Osteoblast (primary cell): ENCODE measurements at places on chromosomes 12 and 14. TPM values are rescaled to one million over a fixed set of nuclear protein-coding genes. Genes with fewer than 3 reads are reported as not detected.

RDH16 gene
- under 0.01 TPM in 2 replicates for total RNA-seq

GLT1D1 gene
- total RNA-seq: not detected in 2 replicates

AMDHD1 gene
- 0.29 and 0.36 TPM in 2 replicates for total RNA-seq

CCDC177 gene
- total RNA-seq: not detected in 2 replicates

FBXO21 gene
- total RNA-seq: 72.8 and 81.1 TPM in 2 replicates

GRCh38 chr12:64682572-64683277, 72.4 kb downstream of the RASSF3 start:
- no peak for DNase-seq

- DNase-seq: peak; percentile 88
These were observed 593 bp downstream of the UNC119B start for GRCh38 chr12:120710805-120711296.

DNA sequence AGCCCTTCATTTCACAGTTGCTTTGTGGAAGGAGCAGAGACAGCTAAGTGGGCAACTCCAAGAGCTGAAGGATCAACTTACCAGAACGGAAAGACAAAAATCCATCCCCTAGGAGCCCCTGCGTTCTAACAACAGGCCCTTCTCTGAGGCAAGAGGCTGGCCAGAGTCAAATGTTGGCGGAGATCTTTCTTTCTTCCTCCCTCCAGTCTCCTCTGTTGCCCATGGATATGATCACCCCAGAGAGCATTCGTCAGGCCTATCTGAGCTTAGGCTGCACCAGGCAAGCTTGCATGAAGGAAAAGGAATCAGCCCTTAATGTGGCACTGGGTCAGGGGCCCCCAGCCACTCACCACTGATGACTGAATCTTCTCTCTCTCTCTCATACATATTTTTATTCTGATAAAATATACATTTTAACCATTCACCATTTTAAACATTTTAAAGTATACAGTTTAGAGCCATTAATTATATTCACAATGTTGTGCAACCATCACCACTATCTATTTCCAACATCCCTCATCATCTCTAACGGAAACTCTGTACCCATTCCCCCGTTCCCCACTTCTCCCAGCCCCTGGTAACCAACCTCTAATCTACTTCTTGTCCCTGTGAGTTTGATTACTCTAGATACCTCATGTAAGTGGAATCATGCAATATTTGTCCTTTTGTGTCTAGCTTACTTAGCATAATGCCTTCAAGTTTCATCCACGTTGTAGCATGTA, 52.9 kb upstream of the CCND2 start:
- DNase-seq: no peak

- DNase-seq: no peak
These were observed 219.3 kb downstream of the TRHDE start for GRCh38 chr12:72491426-72491825.

GRCh38 chr14:94517641-94518257, 8.5 kb upstream of the SERPINA12 start:
- no peak for DNase-seq

DNA sequence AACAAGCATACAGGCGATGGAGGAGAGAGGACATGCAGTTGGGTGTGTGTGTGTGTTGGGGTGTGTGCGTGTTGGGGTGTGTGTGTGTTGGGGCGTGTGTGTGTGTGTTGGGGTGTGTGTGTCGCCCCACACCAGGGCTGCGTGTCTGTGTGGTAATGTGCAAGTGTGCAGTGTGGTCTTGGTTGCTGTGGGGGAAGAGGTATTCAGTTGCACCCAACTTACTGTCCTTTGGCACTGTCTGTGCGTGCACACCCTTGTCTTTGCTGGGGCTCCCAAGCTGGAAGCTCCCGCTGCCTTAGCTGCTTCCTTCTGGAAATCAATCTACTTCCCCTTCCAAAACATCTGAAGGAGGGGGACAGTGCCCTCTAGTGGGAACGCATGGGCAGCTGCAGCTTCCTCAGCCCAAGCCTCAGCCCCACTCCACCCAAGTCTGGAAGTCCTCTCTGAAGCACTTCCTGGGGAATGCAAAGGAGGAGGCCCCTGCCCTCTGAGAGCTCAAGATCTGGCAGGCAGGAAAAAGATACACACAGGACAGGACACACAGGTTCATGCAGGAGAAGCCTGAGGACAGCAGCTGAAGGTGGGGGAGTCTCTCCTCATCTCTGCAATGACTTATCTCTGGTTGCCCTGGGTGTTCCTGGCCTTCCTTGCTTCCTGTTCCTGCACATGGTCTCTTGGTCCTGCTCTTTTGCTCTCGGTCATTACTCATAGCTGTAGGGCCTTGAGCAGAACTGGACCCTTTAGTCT, 13.1 kb downstream of the ASIC1 start:
- peak; percentile 88 for DNase-seq

DNA sequence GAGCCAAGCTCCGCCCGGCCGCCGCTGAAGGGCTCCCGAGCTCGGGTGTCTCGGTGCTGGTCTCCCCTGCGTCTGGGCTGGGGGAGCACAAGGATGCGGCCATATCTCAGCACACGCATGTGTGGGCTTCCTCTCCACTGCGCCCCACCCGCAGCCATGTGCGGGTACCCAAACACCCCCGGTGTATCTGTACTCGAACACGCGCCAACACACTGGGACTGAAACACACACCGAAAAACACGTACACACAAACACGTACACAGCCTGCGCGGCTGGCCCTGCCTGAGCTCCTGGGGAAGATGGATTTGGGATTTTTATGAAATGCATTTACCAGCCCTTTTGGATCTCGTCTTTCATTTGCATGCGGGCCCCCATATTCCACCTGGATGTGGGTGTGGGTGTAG, 897 bp upstream of the TBX3 start:
- peak; percentile 97 for DNase-seq

GRCh38 chr14:61153431-61153830, 127.7 kb downstream of the TMEM30B start:
- no peak for DNase-seq

DNA sequence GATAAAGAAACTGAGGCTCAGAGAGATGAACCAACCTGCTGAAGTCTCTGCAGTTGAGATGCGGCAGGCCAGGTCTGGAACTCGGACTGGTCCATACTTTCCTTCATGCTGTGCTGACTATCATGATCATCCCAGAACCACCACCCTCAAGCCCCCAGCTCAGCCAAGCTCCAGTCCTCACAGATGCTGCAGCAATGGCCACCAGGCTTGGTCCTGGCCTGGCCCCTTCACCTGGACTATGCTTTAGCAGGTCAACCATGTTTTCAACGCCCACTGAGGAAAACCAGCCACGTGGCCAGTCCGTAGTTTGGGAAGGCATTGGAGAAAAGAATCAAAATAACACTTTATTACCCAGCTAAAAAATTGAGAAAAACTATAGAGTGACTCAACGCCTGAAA, 1.4 kb downstream of the GPR68 start:
- no peak for DNase-seq

DNA sequence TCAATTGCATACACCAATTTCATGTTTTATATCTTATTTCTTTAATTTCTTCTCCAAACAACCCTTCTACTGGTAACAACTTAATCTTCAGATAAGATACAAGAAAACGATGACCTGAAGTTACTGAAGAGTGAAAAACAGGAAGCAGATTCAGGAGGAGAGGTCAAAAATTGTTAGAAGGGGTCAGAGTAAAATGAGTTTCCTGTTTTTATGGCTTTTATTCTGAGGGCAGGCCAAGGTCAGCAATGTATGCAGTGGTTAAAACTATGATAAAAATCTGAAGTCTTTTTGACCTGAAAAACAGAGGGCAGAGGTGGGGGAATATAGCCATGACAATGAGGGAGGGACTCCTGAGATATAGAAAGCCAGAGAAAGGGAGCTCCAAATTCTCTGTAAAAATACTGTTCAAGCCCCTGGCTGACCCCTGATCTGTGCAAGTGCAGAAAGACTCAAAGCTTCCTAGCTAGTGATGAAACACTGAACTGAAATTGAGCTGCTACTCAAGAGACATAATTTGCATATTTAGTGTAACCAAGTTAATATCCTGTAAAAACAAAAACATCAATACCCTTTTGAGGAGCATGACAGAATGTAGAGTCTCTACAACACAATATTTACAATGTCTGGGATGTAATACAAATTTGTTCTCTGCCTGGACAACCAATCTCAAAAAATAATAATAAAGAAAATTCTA, 514.3 kb upstream of the SEL1L start:
- peak; percentile 47 for DNase-seq

DNA sequence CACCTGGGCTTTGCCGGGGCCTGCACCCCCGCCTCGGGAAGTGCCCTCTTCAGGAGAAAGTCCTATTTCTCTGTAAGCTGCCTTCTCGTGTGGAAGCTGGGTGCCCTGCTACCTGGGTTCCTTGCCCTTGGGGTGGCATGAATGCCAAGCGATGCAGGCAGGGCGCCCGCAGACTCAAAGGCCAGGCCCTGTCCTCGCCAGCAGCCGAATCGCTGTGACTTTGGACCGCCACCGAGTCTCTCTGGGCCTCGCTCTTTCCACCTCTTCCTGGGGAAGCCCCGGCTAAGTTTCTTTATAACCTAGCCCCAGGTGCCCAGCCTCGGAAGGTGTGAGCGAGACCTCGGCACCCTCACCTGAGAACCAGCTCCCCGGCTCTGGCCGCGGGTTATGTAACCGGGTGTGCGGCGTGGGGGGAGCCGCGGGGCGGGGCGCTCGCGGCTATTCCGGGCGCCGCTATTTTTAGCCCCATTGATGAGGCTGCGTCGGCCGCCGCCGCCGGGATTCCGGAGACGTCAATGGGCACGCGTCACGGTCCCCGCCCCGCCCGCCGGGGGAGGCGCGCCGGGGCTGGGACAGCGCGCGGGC, 14.6 kb upstream of the NR4A1 start:
- DNase-seq: peak; percentile 99

DNA sequence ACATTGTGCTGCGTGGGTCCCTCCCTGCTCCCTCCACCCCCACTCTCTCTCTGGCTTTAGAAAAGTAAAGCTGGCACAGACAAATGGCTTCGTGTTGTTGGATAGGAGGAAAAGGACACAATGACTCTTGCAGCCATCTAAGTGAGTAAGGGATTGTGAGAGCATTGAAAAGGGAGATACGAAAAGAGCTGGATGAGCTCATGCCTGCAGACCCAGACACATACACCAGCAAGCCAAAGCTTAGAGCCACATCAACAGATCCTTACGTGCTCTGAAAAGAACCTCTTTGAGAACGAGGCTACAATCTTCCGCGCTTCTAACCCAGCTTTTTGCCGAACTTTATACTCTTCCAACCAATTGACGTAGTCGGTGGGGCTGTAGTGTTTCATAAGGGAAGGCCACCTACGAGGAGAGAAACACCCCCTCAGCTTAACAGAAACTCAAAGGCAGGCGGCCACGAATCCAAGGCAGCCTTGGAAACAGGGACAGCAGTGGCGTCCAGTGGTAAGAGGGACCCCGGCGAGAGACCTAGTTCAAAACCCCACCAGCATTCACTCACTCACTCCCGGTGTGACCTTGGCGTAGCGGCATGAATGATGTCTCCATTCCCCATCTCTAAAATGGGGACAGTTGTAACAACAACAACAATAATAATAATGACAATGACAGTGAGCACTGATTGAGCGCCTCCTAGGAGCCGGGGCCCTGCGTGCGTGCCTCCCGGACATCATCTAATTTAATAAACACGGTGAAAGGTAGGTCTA, 1.1 kb downstream of the FBXO21 start:
- peak; percentile 94 for DNase-seq

GRCh38 chr14:105074601-105075053, 9.4 kb upstream of the GPR132 start:
- peak; percentile 82 for DNase-seq

DNA sequence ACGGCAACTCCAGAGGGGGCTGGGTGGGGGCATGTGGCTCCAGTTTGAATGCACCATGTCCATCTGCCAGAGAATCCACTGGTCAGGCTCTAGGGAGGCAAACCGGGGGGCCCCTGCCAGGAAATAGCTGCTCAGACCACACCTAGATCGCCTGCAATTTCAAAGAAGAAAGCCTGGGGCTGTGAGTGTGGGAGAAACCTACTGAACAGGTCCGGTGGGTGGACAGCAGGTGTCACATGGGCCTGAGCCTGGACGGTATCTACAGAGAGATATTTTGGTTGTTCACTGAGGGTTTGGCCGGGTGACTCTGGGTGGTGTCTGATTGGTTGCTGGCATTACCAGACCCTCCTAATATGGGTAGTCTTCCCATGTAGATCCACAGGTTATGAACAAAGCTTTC, 32.0 kb downstream of the DAO start:
- no peak for DNase-seq

DNA sequence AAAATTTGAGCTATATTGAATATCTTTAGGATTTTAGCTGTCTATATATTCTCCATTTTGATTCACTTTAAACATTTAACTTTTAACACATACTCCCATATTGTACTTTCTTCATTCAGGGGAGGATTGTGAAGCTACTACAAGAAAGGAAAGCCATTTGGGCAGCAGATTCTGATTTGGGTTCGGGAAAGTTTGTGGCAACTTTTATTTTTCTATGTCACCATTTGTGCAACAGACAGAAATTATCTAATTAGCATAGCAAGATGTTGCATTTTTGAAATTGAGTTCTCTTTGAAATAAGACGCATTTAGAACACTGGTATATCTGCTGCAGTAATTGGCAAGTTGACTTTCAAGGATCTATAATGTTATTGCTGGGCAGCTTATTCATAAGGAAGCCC, 134.3 kb downstream of the KICS2 start:
- DNase-seq: no peak

DNA sequence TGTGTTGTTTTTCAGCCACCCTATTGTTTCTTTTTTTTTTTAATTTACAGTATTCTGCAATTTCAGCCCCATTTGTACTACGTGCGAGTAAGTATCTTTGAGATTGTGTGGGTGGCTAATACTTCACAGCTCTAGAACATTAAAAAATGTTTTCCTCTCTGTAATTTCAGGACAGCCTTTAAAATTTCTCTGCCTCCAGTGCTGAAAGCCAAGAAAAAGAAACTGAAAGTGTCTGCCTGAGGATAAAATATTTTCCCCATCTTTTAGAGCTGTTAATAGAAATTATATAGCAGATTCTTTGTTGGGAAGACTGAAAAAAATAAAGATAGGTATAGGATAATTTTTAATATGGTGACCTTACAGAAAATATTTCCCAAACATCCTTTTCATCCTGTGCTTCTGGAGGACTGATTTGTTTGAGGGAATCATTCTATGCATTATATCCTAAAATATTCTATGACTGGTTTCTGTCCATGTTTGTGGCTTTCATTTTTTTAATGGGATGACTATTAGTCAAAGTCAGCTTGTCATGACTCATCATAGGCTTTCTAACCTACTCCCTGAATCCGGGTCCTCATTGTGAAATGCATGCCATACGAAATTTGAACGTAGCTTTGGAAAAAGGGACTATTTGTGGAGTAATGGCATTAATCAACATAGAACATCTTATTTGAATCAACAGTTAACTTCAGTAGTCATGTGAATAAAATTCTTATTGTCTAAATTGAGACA, 10.8 kb upstream of the TCTN2 start:
- peak; percentile 91 for DNase-seq

DNA sequence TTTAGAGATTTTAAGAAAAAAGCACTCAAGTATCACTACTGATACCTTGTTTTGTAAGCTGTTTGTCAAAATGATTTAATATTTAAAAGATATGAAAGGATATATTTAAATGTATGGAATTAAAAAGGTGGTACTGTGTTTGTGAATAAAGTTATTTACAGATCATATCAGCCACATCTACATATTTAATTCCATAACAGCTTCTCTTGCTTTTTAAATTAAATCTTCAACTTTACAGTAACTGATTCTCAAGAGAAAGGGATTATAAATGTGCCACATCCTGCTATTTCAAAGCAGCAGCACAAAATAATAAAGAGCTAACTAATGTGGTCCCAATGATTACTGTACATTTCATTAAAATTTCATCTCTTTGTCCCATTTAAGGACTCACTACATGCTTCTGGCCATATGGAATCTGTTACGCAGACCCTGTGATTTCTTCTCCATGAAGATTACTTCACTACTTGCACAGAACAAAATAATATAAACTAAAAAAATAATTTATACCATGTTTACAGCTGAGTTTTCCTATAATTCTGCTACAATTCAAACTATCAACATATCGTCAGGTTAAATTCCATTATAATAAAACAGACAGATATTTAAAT, 117.8 kb downstream of the MED13L start:
- no peak for DNase-seq
